ENCODE measurements at places on chromosomes 6 and 20.

DNA sequence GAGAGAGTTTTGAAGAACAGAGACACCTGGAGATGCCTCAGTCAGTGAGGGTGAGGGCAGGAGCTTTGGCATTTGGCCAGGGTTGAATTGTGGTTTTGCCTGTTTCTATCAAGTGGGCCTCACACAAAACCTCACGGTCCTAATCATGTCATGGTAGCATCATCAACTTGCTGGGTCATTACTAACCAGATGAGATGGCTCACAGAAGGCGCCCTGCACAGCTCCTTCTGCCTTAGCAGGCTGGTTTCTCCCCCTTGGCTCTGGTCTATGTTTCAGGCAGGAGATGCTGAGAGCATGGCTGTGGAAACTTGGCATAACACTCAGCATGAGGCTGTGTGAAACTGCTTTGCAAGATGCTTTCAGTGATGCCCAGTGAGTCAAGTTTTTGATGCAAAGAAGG is 99.3 kb downstream of the LRRC1 start:
- no peak for DNase-seq

DNA sequence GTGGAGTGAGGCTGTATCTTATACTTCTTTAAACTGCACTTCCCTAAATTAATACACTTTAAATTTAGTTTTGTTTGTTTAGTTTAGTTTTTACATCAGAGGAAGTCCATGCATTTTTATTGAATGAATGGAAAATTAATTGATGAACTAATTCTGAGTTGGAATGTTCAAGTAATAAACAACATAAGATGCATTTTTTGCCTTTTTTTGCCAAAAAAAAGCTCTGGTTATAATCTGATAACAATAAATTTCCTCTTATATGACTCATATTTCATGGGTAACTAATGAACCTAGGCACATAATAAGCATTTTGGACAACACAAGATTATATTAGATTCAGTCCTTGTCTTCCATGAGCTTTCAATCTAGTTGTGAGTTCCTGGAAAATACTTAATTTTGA is 323.1 kb downstream of the CENPW start:
- DNase-seq: no peak

DNA sequence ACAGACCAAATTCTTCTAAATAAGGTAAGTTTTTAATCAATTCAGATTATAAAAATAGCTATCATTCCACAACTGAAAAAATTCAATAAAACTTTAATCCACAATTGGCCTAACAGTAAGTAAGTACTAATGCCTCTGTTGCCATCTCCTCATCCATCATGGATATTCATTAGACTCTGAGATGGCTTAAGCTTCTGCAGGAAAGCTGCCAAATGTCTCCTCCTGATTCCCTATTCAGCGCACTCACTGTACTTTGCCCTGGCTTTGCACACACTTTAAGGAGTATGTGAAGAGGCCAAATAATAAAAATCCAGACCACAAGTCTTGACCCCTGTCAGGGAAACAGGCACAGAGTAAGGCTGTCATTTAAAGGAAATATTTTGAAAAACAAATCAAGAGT is 23.6 kb downstream of the PGM3 start:
- DNase-seq: no peak

DNA sequence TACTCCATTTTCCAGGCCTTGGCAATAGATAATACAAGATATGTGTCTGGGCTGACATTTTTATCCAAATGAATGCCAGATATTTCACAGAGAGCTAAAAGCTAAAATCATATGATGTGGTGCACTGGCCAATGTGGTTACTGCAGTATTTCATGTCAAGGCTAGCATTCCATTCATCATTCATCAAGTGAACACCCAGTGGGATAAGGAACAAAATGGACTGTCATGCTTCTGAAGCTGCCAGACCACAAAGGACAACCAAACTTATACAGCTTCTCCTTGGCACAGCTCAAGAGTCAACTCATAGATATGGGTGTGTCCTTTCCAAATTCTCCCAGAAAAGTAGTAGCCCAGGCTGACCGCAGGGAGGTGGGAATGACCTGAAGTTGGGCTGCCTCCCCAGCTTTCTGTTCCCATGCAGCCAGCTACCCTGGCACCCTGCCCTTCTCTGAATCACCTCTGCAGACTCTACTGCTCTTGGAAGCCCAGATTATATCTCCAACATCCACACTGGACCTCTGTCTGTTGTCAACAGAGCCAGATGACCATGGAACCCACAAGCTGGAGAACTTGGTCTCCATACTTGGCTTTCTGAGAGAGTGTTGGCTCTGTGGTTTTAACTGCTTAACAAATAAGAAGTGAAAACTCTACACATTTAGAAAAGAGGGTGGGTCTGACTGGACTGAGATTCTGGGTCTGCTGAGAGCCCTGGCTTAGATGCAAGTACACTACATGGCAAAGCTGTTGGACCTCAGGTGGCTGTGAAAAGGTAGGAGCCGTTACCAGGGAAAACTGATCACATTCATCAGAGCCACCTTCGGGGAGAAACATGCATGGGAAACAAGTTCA is 122.8 kb downstream of the ALDH8A1 start:
- peak; percentile 95 for DNase-seq

- DNase-seq: no peak
These were observed 51.1 kb upstream of the GPR6 start for GRCh38 chr6:109927052-109927451.

DNA sequence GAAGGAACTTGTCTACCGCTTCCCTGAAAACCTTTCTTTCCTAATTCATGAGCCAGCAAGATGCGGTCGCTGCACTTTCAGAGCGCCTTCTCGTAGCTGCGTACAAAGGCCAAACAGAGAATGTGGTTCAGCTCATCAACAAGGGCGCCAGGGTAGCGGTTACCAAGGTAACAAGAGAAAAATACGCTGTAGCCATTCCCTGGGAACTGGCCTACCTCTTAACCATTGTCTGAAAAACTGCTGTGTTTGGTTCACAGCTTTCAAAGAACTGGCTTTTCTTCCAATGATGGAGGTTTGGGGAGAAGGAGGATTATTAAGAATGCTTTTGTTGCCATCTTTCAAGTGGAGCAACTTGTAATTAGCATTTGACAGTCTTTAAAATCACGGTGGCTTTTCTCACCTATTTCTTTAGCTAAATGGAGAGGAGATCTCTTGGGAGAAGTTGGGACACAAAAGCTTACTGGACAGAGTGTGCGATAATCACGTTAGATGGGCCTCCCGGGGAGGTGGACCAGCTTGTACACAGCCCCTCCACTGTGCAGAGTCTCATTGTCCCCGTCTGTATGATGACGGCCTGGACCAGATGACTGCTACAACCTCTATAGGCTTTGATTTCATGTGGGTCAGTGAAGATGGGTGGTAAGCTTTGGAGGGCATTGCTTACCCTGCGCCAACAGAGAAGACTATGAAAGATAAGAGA is 71.5 kb downstream of the LYRM2 start:
- no peak for DNase-seq

GRCh38 chr6:100881707-100882040 is 545 bp upstream of the ASCC3 start:
- DNase-seq: no peak

GRCh38 chr6:31908791-31909190 is 6.9 kb upstream of the ZBTB12 start:
- DNase-seq: no peak

GRCh38 chr6:44481760-44482159 is 94.3 kb downstream of the CDC5L start:
- no peak for DNase-seq

DNA sequence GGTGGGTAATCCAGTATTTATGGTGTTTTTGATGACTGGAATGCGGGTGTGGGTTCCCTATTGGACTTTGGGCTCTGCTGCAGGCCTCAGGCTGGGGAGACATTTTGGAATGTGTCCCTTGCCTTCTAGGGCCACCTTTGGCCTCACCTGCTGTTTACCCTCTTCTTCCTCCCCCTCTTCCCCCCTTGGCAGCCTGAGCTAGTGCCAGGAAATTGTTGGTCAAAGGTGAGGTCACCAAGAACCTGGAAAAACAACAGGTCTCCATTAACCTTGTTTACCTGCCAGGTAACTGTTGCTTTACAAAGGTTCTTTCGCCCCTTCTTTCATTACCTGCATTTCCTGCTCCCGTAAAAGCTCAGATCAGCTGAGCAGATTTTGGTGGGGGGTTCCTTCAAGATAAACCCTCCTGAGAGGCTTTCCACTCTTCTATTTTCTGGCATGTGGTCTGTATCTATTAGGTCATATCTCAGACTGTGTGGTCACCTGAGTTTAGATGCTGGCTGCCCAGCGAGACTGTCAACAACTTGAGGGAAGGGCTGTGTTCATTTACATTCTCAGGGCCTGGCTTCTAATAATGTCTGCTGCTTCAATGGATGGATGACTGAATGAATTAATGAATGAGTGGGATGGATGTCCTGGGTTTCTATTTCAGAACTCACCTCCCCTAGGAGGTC is 34.7 kb downstream of the VEGFA start:
- DNase-seq: no peak

DNA sequence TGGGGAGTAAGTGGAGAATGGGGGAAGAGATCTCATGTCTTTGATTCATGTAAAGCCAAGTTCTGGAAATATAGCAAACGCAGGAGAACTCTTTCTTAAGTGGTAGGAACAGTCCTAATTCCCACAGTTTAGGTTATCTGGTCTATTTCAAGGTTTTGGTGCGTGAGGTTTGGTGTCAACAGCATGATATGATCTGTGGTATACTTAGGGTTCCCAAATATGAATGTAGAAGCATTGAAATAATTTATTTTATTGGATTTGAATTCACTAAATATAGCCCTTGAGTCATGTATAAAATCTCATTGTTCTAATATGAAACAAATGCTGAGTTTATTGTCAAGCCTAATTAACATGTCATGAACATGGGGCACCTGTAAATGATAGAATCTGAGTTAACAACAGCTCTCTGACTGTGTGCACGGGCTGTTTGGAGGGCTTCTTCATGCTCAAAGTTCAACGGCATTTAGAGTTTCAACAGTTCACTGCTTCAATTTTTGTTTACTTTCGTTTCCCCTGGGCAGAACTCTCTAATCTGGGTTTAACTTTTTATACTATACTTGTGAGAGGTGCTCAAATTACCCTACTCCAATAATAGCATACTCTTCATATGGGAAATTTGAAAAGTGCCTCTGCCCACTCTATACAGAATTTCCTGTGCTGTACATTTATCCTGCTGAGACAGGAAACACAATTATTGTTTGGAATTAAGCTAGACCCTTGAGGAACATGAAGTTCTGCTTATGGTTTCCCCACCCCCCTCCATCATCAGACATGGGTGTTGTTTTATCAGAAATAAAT is 236.3 kb upstream of the ZNF217 start:
- DNase-seq: no peak

- DNase-seq: no peak
These were observed 5.2 kb upstream of the SLC22A1 start for GRCh38 chr6:160116411-160116810.

DNA sequence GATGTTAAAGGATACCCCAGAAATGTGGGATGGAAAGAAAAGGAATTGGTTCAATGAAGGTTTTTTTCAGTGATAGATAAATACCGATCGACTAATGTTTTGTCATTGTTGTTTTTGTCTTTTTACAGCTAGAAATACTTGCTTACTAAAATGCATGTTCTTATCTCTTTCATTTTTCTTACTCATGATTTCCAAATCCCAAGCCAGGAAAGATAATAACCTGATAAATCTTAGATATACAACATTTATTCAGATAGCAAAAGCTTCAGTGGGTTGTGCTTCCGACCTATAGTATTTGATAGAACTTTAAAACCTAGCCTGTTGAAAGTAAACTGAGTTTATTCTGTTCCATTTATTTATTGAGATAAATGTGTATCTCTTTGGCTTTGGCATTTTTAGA is 187.5 kb downstream of the EDN1 start:
- DNase-seq: no peak

- no peak for DNase-seq
These were observed 89.9 kb upstream of the ECI2 start for GRCh38 chr6:4225161-4225872.

DNA sequence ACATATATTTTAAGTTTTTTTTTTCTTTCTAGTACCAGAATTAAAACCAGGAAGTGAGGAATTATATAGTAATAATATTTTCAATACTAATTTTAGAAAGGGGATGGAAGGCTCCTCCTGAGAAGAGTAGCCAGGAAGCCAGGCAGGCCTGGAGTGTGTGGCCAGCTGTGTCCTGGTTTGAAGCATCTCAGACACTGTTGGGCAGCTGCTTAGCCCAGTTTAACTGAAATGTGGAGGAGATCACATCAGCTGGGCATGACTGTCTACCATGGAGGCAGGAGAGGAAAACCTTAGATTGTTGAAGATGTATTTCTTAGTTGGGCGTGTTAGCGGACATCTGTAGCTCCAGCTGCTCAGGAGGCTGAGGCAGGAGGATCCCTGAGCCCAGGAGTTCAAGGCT is 142.2 kb downstream of the ARID1B start:
- DNase-seq: no peak

DNA sequence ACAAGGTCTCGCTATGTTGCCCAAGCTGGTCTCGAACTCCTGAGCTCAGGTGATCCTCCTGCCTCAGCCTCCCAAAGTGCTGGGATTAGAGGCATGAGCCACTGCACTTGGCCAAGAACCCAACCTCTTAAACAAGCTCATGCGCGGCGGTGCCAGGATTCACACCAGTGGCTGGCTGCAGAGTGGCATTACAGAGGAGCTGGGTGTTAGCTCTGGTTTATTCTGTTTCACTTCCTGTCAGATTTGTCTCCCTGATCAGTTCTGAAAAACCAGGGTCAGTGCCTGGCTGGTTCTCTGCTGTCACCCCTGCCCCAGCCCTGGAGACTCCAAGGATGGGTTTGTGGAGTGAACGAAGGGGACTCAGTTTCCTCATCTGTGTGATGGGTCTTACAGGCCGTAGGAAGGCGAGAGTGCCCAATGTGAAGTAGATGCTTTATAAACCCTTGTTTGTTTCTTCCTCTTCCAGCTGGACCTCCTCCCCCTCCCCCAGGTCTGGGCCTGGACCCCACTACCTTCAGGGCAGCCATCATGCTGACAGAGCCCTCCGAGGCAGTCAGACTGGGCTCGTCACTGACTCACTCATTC is 63.4 kb downstream of the UBE2V1 start:
- no peak for DNase-seq

GRCh38 chr6:170062209-170062914 is 228.5 kb downstream of the DLL1 start:
- DNase-seq: no peak

DNA sequence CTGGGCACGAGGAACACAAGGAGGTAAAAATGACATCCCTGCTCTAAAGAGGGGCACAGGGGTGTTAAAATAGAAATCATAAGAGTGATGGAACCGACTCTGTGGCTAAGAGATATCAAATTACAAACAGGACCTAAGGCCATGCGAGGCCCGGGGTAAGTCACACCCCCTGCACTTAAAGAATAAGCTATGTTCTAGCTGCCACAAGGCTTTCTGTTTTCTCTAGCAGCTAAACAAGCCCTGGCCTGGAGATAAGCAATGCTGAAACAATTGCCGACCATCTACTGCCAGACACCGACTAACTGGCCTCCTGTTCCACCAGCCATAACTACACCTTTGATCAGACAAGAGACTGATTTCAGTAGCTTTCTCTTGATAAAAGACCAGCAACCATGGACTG is 32.4 kb downstream of the MDGA1 start:
- no peak for DNase-seq

Data from HS-27A (cell line).